Activated CD8-positive, alpha-beta T cell treated with anti-CD3 and anti-CD28 coated beads for 36 hours (primary cell): ENCODE measurements at places on chromosomes 3 and 15.

GRCh38 chr15:74913041-74913440, 6.4 kb upstream of the FAM219B start:
- no peak for DNase-seq

GRCh38 chr3:134694466-134694865, 43.6 kb upstream of the KY start:
- no peak for DNase-seq

DNA sequence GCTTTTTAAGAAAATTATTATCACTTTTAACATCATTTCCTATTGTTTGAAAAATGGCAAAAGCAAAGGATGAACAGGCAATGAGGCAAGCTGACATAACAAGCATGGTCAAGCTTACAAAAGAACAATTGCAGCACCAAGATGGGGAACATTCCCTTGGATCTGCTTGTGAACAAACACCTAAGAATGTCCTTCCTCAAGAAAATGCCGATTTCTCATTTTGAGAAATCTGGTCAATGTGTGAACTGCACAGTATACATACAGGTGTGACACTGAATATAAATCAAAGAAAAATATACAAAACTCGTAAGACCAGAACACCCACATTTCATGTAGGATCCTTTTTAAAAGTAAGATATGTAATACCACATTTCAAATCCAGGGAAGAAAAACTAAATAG, 58.9 kb downstream of the LRRFIP2 start:
- no peak for DNase-seq

- DNase-seq: no peak
These were observed 2.7 kb upstream of the PARP16 start for GRCh38 chr15:65289261-65289854.

- DNase-seq: no peak
These were observed 104.1 kb upstream of the TNFAIP8L3 start for GRCh38 chr15:51198701-51199232.

- DNase-seq: no peak
These were observed 214.5 kb upstream of the IGF1R start for GRCh38 chr15:98433856-98434255.

DNA sequence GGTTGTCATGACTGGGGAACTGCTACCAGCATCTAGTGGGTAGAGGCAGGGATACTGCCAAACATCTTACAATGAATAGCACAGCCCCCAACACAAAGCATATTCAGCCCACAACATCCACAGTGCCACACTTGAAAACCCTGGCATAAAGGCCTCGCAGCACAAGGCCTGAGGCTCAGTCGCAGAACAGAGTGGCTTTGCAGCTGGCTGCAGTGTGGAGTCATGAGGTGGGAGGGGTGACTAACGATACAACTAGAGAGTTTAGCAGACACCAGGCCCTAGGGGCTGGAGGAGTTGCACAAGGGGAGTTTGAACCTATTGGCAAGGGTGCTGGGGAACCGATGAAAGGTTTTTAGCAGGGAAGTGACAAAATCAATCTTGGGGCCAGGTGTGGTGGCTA, 32.1 kb downstream of the GRK7 start:
- DNase-seq: peak; percentile 53

DNA sequence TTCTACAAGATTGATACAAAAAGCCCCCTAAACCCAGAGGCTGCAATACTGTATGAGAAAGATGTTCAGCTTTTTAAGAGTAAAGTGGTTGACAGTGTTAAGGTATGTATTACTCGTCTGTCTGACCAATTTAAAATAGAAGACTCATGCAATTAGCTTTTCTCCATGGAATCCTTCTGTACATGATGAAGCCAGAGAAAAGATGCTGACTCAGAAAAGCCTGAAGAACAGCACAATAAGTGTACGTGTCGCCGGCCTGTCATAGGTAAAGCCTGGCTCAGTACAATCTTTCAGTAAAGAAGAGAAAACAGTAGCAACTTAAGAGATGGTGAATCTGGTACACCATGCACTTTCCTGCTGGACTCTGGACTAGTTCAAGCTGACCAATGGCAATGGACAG, 16.4 kb downstream of the NEK4 start:
- DNase-seq: no peak

GRCh38 chr3:127003601-127004280, 20.8 kb downstream of the PLXNA1 start:
- DNase-seq: no peak

- no peak for DNase-seq
These were observed 80.6 kb upstream of the MITF start for GRCh38 chr3:69658514-69659140.

- DNase-seq: no peak
These were observed 18.1 kb upstream of the IL1RAP start for GRCh38 chr3:190495796-190496195.

DNA sequence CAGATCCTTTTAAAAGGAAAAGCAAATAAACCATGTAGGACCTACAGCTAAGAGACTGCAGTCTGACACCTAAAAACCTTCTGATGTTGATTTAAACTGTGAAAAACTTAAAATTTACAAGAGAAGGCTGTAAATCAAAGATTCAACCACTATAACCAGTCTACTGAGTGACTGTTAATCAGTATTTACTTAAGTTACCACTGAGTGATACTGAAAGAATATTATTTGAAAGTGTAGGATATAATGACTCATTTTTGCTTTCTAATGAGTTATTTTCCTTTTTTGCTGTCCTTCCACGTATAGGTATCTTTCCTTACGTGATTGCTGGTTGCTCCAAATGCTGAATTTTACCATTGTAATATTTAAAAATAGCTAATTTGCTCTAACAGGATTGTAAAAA, 44.6 kb downstream of the RFX7 start:
- no peak for DNase-seq

DNA sequence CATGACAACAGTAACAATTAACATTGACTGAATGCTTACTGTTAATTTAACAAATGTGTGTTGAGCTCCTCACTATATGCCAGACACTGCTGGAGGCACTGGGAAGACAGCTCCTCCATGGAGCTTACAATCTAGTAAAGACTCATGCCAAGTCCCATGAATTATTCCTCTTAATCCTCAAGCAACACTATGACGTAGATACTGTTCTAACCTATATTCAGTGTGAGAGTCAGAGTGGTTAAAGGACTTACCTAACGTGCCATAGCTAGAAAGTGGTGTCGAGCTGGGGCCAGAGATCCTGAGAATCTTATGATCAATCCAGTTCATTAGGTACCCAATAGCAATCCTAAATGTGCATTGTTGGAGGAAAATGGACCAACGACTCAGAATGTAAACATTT, 43.6 kb downstream of the MYO1E start:
- DNase-seq: no peak

DNA sequence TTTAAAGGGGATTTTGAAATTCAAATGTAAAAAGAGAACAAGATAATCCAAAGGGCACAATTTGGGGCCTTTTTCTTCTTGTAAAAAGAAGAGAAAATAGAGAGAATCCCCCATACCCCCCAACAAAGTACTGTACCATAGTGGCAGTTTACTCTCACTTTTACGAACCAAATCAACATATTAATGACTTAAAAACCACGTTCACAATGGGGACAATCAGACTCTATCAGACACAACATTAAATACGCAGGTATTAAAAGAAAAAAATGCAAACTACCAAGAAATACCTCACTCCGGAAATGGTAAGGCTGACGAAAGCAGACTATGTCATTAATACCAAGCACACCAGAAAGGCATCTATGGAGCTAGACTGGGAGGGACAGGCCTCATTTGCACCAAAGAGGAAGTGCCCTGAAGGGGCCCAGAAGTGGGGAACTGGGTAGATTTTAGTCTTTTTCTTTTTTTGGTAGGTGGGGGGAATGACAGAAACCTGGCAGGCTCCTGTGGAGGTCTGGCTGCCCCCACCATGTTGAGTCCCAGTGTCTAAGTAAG, 134.3 kb downstream of the TIGIT start:
- DNase-seq: no peak

DNA sequence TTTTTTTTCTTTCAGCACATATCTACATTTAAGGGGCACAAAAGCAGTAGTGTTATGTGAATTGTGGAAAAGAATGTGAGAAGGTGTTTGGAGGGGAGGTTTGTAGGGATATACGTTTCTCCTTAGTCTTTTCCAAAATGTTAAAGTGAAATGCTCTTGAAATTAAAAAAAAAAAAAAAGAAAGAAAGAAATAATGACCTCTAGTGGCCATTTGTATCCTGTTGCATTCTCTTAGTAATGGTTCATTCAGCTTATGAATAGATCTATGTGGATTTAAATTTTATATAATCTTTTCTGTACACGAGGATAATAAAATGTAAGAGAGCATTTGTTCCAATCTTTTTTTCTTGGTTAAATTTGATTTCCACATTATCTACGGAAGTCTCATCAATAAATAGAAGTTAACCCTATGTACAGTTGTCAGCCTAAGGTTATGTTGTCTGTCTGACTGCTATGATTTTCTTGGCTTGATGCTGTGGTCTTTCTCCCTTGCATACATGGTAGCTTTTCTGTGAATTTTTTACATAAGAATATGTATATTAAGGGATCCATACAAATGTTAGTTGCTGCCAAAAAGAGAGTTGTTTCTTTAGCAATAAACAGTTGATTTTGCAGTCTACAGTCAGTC, 1.7 kb downstream of the P2RY13 start:
- no peak for DNase-seq

GRCh38 chr3:18436213-18436612, 11.1 kb upstream of the SATB1 start:
- DNase-seq: no peak

- DNase-seq: no peak
These were observed 211.2 kb downstream of the CNTN3 start for GRCh38 chr3:74403307-74403706.

GRCh38 chr15:36599620-36600433, 20.4 kb downstream of the CDIN1 start:
- DNase-seq: no peak

DNA sequence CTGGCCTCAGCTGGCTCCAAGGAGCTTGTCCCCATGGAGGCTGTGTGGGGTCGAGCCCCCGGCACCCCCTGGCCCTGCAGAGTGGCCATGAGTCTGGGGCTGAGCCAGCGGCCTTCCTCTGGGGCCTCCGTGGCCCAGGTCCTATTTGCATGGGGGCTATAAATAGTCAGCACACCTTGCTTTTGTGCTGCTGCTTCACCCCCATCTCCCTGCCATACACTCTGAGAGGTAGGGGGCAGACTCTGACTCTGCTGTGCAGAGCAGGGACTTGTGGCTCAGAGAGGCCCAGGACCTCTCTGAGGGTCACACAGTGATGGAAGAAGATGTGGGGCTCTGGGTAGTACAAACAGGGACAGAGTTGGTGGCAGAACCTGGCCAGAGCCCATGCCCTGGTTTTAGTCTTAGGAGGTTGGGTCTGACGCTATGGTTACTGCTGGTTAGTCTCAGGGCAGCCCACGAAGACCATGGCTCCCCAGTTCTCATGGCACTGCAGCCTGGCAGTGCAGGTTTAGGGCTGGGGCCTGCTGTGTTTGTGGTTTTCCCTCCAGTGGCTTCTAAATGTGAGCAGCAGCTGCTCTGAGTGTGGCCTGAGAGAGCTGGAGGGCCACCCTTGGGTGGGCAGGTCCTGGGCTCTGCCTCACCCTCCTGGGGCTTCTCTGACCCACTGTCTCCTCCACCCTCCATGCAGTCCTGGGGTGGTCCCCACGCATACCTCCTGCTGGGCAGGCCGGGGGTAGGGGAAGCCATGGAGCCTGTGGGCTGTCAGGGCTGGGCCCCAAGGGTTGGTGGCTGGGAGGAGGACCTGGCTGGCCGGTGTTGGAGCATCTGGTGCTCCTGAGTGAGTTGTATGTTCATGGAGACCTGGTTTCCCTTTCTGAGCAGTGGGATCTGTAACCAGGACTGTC, 13.6 kb downstream of the PRKCD start:
- no peak for DNase-seq

DNA sequence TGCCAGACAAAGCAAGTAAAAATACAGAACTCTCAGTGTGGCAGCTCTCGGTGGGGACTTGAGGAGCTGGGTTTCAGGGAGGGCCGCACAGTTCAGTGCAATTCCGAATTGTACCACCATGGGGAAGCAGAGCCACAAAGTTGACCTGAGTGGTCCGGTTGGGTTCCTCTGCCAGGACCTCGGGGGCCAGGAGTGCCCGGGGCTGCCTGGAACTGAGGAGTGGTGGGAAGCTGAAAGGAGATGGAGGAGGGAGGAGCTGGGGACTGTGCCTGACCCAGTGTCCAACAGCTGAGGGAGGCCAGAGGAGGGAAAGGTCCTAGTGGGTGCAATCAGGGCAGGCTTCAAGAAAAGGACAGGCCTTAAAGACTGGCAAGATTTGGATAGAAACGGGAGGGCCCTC, 32.2 kb upstream of the TRH start:
- DNase-seq: peak; percentile 66

- no peak for DNase-seq
These were observed 181.0 kb upstream of the PPP2R3A start for GRCh38 chr3:135784557-135784956.
